ENCODE measurements at places on chromosomes 6 and 20.

DNA sequence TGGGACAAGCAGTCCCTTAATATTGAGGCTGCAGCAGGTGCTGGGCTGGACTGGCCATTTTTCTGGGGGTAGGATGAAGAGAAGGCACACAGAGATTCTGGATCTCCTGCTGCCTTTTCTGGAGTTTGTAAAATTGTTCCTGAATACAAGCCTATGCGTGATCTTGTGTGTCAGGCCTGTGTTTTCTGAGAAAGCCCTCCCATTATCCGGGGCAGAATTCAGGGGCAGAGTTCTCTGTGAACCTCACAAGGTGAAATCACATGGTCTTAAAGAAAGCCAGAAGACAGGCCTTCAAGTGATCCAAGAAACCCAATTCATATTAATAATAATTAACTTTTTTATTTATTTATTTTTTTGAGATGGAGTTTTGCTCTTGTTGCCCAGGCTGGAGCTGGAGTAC lies 12.5 kb downstream of the CCN5 start:
- no peak for DNase-seq

GRCh38 chr6:160112628-160113299 lies 8.9 kb upstream of the SLC22A1 start:
- no peak for DNase-seq

DNA sequence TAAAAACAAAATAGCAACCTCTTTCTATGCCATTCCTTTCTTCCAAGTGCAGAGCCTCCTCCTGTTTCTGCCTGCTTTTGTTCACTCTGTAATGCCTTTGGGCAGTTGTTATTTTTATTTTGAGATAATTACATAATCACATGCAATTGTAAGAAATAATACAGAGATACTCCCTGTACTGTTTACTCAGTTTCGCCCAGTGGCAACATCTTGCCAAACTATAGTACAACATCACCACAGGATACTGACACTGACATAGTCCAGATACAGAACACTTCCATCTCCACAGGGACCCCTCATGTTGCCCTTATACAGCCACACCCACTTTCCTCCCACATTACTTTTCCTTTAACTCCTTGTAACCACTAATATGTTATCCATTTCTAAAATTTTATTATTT lies 59.7 kb downstream of the BANF2 start:
- no peak for DNase-seq

GRCh38 chr6:37088897-37089296 lies 81.1 kb upstream of the PIM1 start:
- no peak for DNase-seq

- no peak for DNase-seq
Measured at GRCh38 chr6:80003826-80004172, 650 bp upstream of the TTK start.

Measured in stimulated activated CD4-positive, alpha-beta T cell treated with anti-CD3 and anti-CD28 coated beads, Interleukin-4, amount 100 ng/mL, for 4 hours (primary cell).